ENCODE measurements at places on chromosomes 5 and 9.

- H3K4me1 ChIP-seq = peaks cover 62% of the 10 kb centered on the region
- H3K27me3 ChIP-seq = no peaks in the 10 kb centered on the region
- no peaks in the 10 kb centered on the region for H3K36me3 ChIP-seq
- no peak overlapping the region for H3K4me3 ChIP-seq
- DNase-seq = no peak
Measured at GRCh38 chr5:147690595-147690994, 91.9 kb downstream of the JAKMIP2 start.

DNA sequence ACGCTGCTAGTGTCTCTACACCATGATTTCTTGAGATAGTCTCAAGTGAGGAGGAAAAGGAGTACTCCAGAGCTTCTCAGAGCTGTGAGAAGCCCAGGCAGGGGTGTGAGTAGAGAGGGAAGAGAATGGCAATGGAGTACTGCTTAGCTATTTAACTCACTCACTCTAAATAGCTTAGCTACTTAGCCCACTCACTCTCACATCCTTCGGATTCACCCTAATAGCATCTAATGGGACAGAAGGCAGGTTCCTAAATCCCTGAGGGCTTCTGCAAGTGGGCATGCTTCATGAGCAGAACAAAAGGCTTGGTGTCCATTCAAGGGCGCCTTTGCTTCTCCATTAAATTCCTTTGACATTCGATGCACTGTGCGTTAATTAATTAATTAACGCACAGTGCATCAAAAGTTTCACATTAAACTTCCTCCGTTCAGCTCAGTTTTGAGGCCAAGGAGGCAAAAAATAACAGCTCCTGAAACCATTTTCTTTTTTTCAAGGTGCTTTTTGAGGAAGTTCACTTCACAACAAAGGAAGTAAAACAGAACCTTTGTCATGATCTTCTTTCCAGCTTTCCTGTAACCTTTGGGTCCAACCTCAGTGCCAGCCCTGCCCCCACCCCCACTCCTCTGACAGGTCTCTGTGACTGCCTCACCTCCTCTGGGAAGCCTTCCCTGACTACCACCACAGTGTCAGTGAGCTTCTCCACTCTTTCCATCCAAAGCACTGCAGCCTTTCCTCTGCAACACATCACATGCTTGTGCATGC lies 294.0 kb downstream of the SEC61B start:
- no peak for DNase-seq
- H3K27ac ChIP-seq = no peak overlapping the region
- no peaks in the 10 kb centered on the region for H3K27me3 ChIP-seq
- no peak overlapping the region for H3K4me3 ChIP-seq

DNA sequence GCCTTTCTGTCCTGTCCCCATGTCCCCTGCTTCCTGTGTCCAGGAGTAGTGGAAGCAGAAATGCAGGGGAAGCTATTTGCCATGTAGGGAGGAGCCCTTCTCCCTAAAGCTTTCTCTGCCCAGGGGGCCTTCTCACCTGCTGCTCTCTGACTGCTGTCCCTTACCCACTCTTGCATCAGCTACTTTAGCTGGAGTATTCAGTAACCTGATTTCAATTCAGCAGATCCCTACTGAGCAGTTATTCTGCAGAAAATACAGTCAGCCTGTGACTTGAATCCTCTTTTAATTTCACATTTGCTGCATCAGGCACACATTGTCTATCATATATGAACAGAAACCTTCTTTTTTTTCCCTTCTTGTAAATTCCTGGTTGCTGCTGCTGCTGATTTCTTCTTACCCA lies 90.4 kb downstream of the MVB12B start:
- H3K4me1 ChIP-seq = peaks cover 7% of the 10 kb centered on the region
- DNase-seq = no peak
- H3K4me3 ChIP-seq = no peak overlapping the region
- H3K27me3 ChIP-seq = no peaks in the 10 kb centered on the region
- H3K36me3 ChIP-seq = no peaks in the 10 kb centered on the region

DNA sequence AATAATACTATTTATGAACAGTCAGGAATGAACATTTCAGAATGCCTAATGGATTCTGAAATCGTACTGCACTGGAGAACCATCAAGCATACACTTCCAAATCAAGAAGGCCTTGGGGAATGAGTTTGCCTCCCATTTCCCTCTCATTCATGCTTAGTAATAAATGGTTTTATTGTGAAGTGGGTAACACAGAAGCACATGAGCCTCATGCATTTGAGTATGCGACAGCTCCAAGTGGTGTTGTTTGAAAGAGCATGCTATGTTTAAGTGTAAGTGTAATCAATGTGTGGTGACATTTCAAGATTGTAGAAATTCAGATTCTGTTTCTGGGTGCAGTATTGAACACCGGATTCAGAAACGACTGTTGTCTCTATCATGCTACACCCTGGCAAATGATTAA lies 60.0 kb downstream of the SGCD start:
- no peaks in the 10 kb centered on the region for H3K36me3 ChIP-seq
- no peaks in the 10 kb centered on the region for H3K27me3 ChIP-seq
- H3K4me1 ChIP-seq = peaks cover 27% of the 10 kb centered on the region
- peak; percentile 64 for DNase-seq

GRCh38 chr9:36930941-36931340 lies 103.1 kb downstream of the PAX5 start:
- H3K4me3 ChIP-seq = no peak overlapping the region
- no peaks in the 10 kb centered on the region for H3K36me3 ChIP-seq
- peaks cover 10% of the 10 kb centered on the region for H3K27me3 ChIP-seq
- no peak overlapping the region for H3K27ac ChIP-seq

DNA sequence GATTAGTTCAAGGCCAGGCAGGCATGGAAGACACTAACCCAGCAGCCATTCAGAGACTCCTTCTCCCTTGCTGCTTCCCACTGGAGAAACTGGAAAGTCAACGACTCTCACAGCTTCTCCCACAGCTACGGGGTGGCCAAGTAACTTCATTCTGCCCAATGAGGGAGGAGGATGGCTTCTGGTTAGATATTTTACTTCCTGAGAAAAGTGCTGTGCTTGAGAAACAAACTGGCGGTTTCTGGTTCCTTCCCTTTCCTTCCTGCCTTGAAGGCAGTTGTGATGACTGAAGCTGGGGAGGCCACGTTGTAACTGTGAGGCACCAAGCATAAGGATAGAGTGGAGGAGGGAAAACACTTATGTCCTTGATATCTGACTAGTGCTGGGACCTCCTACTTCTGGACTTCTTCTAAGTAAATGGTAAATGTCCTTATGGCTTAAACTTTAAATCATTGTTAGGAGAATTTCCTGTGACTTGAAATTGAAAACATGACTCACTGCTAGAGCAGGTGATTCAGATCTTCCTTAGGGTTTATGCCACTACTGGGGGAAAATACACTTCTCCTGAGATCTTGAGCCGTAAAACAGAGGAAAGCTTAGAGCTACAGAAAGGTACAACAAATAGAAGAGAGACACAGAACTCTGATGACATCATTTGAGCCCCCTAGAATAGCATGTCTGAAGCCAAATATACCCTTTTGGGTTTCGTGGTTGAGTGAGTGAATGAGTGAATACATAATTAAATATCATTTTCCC lies 3.1 kb upstream of the GNPDA1 start:
- peak; percentile 17 for DNase-seq
- H3K36me3 ChIP-seq = no peaks in the 10 kb centered on the region
- no peak overlapping the region for H3K27ac ChIP-seq
- no peaks in the 10 kb centered on the region for H3K27me3 ChIP-seq

GRCh38 chr9:113645978-113646253 lies 182.4 kb downstream of the RGS3 start:
- peaks cover 10% of the 10 kb centered on the region for H3K27me3 ChIP-seq
- no peaks in the 10 kb centered on the region for H3K36me3 ChIP-seq
- no peak for DNase-seq
- no peak overlapping the region for H3K4me3 ChIP-seq
- peaks cover 10% of the 10 kb centered on the region for H3K4me1 ChIP-seq
- H3K27ac ChIP-seq = no peak overlapping the region

- H3K27me3 ChIP-seq = peaks cover 6% of the 10 kb centered on the region
- no peaks in the 10 kb centered on the region for H3K4me1 ChIP-seq
- H3K27ac ChIP-seq = no peak overlapping the region
- H3K36me3 ChIP-seq = no peaks in the 10 kb centered on the region
- H3K4me3 ChIP-seq = no peak overlapping the region
Measured at GRCh38 chr5:132372127-132372526, 2.6 kb downstream of the SLC22A5 start.

GRCh38 chr5:127652952-127653611 lies 4.2 kb downstream of the CTXN3 start:
- no peak for DNase-seq
- no peaks in the 10 kb centered on the region for H3K36me3 ChIP-seq

DNA sequence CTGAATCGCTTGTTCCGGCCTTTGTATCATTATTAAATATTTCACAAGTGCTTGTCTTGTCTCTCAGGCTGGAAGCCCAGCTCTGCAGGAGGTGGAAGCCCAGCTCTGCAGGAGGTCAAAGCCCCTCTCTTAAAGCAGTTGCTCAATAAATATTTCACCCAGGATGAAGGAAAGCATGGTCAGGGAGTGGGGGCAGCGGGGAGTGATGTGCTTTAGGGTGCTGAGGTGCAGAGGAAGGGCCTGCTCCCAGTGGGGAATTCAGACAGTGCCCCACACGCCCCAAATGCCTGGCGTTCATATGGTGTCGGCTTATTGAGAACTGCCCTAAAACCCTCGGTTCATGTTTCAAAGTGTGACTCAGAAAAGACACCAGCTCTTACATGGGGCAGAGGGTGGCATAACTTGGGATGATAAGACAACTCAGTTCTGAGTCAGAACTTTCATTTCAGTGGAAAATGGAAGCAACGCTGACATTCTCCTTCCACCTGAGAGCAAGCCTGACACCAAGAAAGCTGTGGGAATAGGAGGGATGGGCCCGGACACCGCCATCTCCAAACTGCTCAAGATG lies 114.3 kb upstream of the DAP start:
- H3K36me3 ChIP-seq = no peaks in the 10 kb centered on the region
- no peak overlapping the region for H3K4me3 ChIP-seq
- H3K4me1 ChIP-seq = no peaks in the 10 kb centered on the region

DNA sequence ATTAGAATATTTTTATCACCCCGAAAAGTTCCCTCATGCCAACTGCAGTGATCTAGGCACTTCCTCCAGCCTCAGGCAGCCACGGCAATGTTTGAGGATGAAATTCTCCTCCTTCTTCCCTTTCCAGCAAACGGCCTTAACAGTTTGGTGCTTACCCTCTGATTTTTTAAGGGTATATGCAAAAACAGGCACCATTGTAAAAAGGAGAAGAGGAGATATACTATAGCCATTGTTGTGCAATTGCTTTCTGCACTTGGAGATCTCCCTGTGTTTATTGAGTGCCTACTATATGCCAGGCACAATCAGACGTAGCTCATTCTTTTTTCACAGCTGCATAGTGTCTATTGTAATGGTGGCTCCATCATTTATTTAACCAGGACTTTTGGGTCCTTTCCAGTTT lies 29.4 kb downstream of the GSN start:
- no peak for DNase-seq
- H3K27ac ChIP-seq = peak overlapping the region; percentile 88
- no peak overlapping the region for H3K4me3 ChIP-seq
- no peaks in the 10 kb centered on the region for H3K36me3 ChIP-seq
- H3K27me3 ChIP-seq = no peaks in the 10 kb centered on the region

- H3K27ac ChIP-seq = no peak overlapping the region
- no peaks in the 10 kb centered on the region for H3K27me3 ChIP-seq
- H3K36me3 ChIP-seq = no peaks in the 10 kb centered on the region
- H3K4me1 ChIP-seq = no peaks in the 10 kb centered on the region
Measured at GRCh38 chr5:179413711-179414458, 68.6 kb upstream of the ADAMTS2 start.

DNA sequence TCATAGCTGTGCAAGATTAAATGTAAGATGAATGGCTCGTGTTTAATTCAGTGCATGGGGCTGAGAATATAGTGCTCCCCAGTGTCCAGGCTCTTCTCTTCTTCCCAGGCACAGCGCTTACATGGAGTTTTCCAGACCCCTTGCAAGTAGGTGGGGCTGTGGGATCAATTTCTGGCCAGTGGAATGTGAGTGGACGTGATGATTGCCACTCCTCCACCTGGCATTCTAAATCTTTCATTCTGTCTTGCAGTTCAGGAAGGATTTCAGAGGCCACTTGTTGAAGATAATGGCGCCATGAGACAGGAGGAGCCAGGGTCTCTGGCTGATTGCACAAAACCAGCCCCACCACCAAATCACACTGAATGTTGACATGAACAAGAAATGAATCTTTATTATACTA lies 7.2 kb upstream of the PIP5K1B start:
- peaks cover 14% of the 10 kb centered on the region for H3K27me3 ChIP-seq
- H3K27ac ChIP-seq = no peak overlapping the region
- H3K36me3 ChIP-seq = no peaks in the 10 kb centered on the region
- H3K4me1 ChIP-seq = peaks cover 10% of the 10 kb centered on the region

DNA sequence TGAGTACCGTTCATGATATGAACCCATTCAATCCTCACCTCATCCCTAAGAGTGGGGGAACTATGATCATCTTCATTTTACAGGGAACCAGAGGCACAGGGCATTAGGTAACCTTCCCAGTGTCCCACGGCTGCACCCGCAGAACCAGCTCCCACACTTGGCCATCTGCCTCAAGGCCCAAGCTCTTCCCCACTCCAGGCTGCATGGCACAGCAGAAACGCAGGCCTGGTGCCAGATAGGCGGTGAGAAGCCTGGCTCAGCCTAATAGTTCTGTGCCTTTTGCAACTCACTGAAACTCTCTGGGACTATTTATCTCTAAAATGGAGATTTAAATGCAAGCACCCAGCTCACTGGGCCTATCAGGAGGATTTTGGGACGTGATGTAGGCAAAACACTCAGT lies 90.8 kb upstream of the ZNF618 start:
- DNase-seq = no peak
- H3K36me3 ChIP-seq = no peaks in the 10 kb centered on the region
- no peak overlapping the region for H3K27ac ChIP-seq
- H3K4me3 ChIP-seq = no peak overlapping the region

GRCh38 chr5:107477492-107477891 lies 193.2 kb downstream of the EFNA5 start:
- no peak overlapping the region for H3K4me3 ChIP-seq
- no peaks in the 10 kb centered on the region for H3K36me3 ChIP-seq
- H3K4me1 ChIP-seq = peaks cover 8% of the 10 kb centered on the region

- no peak overlapping the region for H3K27ac ChIP-seq
- DNase-seq = no peak
- no peaks in the 10 kb centered on the region for H3K27me3 ChIP-seq
- peaks cover 10% of the 10 kb centered on the region for H3K4me1 ChIP-seq
Measured at GRCh38 chr5:97006454-97007060, 70.7 kb downstream of the LNPEP start.

GRCh38 chr9:131714161-131714646 lies 25.7 kb downstream of the RAPGEF1 start:
- H3K4me3 ChIP-seq = no peak overlapping the region
- H3K4me1 ChIP-seq = peaks cover 23% of the 10 kb centered on the region
- no peaks in the 10 kb centered on the region for H3K36me3 ChIP-seq
- peak; percentile 81 for DNase-seq

All from cardiac muscle cell (in vitro differentiated cells and primary cell).